ENCODE measurements at places on chromosomes 3 and 15.

DNA sequence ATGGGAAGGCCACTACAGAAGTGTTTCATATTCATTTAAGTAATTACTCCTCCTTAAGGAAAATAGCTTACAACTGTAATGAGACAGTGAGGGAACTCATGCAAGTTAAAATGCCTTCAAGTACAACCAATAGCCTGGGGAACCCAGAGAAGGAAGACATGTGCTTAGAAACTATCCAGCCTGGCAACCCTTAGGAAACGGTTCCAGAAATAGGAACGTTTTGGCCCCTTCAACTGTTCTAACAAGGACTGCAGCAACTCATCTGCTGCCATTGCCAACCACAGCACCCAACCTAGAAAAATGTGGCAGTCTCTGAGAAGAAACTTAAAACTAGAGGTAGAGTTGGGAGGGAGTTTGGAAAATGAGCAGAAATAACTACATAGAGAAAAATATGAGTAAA is 147.5 kb upstream of the STRIT1 start:
- no peak for DNase-seq

DNA sequence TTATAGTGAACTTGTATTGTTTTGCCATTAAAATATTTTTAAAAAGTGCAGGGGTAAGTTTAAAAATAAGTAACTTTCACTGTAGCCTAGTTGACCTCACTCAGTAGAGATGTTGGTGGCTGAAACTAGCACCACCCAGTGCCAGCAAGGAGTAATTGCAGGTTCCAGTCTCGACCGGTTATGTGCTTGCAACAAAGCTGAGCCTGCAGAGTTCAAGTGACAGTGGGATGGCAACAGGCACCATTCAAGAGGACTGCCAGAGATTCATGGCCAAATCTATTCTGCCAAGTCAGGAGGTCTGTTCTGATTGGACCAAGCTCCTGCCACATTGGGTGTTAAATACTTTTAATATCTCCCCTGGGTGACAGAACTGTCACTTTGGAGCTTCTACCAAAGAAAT is 2.7 kb downstream of the ADAMTS7 start:
- DNase-seq, result peak; percentile 6

DNA sequence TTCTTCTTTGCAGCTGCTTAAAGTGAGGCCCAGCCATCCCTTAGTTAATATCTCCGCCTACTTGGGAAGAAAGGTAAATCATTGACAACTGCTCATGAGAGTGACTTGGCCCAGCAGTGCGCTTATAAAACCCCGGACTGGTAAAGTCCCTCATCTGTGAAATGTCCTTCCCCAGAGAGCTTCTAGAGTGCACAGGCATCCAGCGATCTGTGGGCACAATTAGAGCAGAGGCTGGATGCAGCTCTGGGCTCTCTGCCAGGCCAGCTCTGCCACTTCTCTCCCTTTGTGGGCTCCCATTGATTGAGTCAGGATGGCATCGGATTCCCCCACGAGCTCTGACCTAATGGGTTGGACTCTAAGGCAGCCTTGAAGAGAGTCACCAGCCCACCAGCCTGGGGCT is 219.0 kb upstream of the LINGO1 start:
- DNase-seq, result peak; percentile 73

DNA sequence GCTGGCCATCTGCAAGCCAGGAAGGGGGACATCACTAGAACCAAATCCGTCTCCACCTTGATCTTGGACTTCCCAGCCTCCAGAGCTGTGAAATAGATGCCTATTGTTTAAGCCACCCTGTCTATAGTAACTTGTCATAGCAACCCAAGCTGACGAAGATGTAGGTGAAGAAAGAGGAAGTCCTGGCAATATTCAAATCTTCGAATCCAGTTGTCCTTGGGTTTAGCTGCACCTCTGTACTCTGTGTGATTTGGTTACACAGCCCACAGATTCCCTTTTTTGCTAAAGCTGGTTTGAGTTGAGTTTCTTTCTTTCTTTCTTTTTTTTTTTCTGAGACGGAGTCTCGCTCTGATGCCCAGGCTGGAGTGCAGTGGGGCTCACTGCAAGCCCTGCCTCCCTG is 68.0 kb upstream of the XCR1 start:
- DNase-seq, result no peak

- no peak for DNase-seq
These were observed 140.5 kb upstream of the SGO1 start for GRCh38 chr3:20326541-20326940.

GRCh38 chr3:31790193-31791089 is 190.6 kb downstream of the OSBPL10 start:
- peak; percentile 58 for DNase-seq

DNA sequence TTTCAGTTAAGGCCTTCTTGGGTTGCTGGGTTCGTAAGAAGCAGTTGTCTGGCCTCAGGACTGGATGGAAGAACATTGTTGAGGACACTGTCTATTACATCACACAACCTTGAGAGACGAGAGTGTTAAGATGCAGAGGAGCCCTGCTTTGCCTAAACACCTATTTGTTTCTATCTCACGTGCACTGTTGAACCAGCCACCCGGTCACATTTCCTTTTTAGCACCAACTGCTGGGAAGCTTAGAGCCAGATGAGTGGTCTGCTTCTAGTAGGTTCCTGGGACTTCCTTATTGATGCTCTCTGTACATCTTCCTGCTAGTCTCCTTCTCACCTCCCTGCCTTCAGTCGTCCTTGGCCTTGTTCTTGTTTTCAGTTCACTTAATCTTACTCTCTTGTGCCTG is 22.3 kb downstream of the CAND2 start:
- no peak for DNase-seq

GRCh38 chr3:129599607-129600006 is 6.9 kb downstream of the PLXND1 start:
- DNase-seq, result no peak

- no peak for DNase-seq
These were observed 53.9 kb downstream of the CALML4 start for GRCh38 chr15:68151277-68151676.

- DNase-seq, result no peak
These were observed 924.4 kb downstream of the IGSF11 start for GRCh38 chr3:118110211-118110610.

DNA sequence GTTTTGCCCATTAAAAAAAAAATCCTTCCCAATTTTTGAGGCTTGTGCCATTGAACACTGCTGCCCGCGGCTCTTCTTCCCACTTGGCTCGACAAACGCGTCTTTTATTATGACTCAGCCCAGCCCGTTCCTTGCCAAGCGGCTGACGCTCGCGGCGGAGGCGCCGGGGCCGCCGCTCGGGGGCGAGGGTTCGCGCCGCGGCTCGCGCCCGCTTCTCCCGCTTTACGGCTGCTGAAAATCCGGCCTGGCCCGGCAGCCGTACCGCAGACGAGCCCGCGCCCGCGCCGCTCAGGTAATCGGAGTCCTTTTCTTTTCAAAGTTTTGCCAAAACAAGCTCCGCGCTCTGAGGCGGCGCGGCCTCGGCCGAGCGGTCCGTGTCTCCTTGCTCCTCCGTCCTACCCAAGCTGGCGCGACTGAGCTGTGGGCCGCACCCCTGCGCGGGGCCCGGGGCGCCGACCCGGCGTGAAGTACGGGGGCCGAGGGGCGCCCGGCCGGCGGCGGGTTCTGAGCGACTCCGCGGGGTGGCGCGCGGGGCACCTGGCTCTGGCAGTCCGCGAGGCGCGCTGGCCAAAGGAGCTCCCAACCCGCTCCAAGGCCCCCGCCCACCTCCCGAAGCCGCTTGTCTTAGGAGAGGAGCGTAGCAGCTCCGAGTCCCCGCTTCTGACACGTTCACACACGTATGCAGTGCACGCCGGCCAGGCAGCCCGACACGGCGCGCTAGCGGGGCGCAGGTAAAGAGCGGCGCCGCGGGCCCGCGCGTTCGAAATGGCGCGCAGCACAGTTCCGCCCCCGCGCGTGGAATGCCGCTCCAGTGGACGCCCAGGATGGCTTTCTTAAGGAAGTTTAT is 418.2 kb upstream of the NAALADL2 start:
- peak; percentile 99 for DNase-seq

GRCh38 chr3:106204160-106204868 is 335.5 kb upstream of the CBLB start:
- DNase-seq, result no peak

GRCh38 chr3:172201136-172201869 is 161.9 kb downstream of the FNDC3B start:
- DNase-seq, result peak; percentile 96

DNA sequence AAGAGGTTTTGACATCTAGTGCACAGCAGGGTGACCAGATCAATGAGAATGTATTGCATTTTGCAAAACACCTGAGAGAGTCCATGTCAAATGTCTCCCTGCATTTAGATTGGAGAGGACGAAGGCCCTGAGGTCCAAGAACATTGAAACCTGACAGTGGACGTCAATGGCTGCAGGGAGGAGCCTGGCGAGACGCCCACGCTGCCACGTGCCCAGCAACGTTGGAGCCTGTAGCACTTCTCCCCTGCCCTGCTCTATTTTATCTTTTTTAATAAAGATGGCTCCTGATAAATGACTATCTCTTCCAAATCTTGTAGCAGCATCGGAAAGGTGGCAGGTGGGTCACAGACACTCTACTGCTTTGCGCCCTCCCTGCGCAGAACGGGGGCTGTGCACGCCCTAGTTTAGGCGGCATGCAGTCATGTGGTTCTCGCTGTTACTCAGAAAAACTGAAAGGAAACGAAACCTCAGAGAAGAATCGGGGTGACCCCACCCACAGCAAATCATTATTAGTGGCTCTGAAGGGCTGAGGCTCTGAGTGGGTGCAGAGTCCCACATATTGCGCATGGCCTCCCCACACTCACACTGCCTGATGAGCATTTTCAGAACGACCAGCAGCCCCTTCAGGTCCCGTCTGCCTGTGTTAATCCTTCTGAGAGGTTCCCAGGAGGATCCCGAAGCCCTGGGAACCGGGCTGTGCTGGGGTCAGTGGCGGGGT is 62.5 kb upstream of the TAMM41 start:
- DNase-seq, result no peak

GRCh38 chr15:40844696-40845030 is 815 bp downstream of the SPINT1 start:
- peak; percentile 73 for DNase-seq

DNA sequence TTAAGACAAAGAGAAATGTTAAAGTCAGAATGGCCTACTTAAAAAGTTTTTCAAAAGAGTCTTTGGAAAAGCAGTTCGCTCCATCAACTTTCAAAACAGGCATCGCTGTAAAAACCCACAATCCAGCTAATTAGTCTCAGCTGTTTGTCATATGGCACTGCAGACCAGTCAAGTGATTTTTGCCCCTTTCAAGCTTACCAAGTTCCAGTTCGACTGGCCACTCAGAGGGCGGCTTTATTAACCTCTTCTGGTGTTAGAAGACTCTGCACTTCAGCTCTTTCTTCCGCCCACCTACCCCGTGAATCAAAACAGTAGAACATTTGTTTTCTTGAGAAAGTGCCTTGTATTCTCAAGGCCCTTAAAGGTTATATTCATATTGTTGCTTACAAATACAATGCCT is 19.3 kb downstream of the RAB27A start:
- no peak for DNase-seq

GRCh38 chr3:84967767-84968581 is 9.2 kb downstream of the CADM2 start:
- DNase-seq, result no peak

GRCh38 chr3:108620250-108620649 is 30.7 kb downstream of the DZIP3 start:
- no peak for DNase-seq

GRCh38 chr3:15724446-15724845 is 73.3 kb downstream of the ANKRD28 start:
- no peak for DNase-seq

- peak; percentile 4 for DNase-seq
These were observed 41.9 kb downstream of the SETD5 start for GRCh38 chr3:9439331-9439730.

GRCh38 chr15:29668120-29668602 is 154.1 kb downstream of the TJP1 start:
- DNase-seq, result peak; percentile 95

DNA sequence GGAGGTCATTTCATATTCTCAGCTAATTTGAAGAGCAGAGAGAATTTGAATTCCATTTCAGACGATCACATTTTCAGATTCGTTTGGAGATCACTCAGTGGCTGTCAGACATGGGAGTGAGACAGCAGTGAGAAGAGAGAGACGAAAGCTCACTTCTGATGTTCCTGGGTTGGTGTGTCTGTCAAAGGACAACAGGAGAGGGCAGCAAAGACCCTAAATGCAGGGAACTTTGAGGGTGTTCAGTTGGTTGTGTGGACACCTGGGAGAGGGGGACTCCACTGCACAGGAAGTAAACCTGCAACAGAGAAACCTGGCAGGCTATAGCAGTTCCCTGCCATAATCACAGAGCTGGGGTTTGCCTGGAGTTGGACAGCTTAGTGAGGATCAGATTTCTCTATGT is 675.1 kb downstream of the SQOR start:
- DNase-seq, result peak; percentile 89

GRCh38 chr3:195468391-195468776 is 25.6 kb upstream of the ACAP2 start:
- no peak for DNase-seq

DNA sequence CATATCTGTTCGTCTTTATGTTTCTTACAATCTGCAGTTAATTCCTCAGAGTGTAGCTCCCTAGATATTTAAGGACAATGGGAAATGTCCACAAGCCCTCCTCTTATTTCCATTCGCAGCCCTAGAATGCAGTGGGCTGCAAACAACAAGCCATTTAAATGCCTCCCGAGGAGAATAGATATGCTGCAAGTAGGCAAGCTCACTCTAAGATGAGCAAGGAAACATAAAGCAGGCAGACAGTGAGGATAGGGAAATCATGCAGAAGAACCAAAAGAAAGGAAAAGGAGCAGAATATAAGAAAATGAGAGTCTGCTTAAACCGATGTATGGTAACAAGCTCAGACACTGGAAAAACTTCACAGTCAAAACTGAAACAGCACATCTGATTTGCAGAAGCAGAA is 561.9 kb downstream of the GBE1 start:
- no peak for DNase-seq

All from NCI-H69 (cell line).